ENCODE measurements at places on chromosomes 2 and 18.

DNA sequence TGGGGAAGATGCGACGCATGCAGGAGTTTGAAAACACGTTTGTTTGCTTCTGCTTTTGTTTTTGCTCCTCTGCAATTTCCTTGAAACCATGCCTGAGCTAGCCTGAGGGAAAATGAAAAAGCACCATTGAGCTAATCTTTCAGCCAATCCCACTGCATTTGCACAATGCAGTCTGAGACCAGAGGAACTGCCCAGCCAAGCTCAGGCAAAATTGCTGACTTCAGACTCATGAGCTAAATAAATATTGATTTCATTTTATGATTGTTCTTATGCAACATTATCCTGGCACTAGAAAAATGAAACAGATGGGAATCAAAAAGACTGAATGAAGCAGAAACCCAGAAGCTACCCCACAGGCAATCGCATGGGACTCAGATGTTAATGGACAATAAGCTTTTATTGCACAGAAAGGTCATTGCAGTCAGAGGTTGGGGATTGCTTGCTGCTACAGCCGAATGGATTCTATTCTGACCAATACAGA, 37.0 kb downstream of the TPRKB start:
- DNase-seq: no peak

GRCh38 chr18:28071199-28071598, 105.7 kb downstream of the CDH2 start:
- DNase-seq: no peak

- no peak for DNase-seq
These were observed 4.2 kb downstream of the SFT2D3 start for GRCh38 chr2:127705391-127706065.

GRCh38 chr2:9266711-9267110, 60.1 kb downstream of the ASAP2 start:
- DNase-seq: no peak

DNA sequence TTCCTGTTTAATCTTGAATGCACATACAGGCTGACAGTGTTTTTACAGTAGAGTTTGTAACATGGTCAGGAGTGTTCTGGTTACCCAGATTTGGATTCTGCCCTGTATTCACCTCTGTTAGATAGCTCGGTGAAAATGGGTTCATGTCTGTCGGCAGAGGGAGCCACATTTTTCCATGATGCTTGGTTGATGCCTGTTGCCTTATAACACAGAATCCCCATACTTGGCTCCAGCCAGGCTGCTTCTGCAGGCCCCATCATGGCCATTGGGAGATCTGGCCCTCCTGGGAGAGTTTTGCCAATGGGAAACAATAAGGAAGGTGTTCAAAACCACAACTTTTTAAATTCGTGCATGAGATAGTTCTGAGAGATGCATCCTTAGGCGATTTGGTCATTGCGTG, 78.1 kb downstream of the WDSUB1 start:
- no peak for DNase-seq
